ENCODE measurements at places on chromosomes 2 and 18.

- no peak for DNase-seq
Observed at GRCh38 chr2:24613154-24613814, 122.2 kb downstream of the NCOA1 start.

GRCh38 chr18:55076643-55077218 lies 117.5 kb upstream of the CCDC68 start:
- DNase-seq: no peak

- DNase-seq: no peak
Observed at GRCh38 chr2:215368493-215368809, 56.6 kb downstream of the ATIC start.

GRCh38 chr18:28363124-28363523 lies 186.2 kb upstream of the CDH2 start:
- DNase-seq: no peak

- no peak for DNase-seq
Observed at GRCh38 chr2:234955091-234955591, 3.3 kb downstream of the SH3BP4 start.

Data from activated T-helper 1 cell treated with anti-CD3 and anti-CD28 coated beads, Interleukin-2, amount 50 U/mL, for 16 hours (primary cell).